Activated gamma-delta T cell treated with anti-CD3 and anti-CD28 coated beads, Interleukin-2, amount 50 U/mL, for 16 hours (primary cell): ENCODE measurements at places on chromosomes 1 and 21.

DNA sequence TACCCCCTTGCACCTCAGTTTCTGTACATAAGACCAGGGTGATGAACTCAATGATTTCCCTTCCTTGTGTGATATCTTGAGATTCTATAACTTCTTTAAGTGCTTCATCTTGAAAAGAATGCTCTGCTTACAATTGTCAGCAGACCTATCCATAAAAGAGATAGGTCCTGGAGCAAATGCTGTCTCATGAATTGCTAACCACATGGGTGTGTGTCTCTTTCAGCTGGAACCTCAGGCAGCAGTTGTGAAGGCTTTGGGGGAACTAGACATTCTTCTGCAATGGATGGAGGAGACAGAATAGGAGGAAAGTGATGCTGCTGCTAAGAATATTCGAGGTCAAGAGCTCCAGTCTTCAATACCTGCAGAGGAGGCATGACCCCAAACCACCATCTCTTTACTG, 2.8 kb downstream of the IL20 start:
- no peak for DNase-seq

DNA sequence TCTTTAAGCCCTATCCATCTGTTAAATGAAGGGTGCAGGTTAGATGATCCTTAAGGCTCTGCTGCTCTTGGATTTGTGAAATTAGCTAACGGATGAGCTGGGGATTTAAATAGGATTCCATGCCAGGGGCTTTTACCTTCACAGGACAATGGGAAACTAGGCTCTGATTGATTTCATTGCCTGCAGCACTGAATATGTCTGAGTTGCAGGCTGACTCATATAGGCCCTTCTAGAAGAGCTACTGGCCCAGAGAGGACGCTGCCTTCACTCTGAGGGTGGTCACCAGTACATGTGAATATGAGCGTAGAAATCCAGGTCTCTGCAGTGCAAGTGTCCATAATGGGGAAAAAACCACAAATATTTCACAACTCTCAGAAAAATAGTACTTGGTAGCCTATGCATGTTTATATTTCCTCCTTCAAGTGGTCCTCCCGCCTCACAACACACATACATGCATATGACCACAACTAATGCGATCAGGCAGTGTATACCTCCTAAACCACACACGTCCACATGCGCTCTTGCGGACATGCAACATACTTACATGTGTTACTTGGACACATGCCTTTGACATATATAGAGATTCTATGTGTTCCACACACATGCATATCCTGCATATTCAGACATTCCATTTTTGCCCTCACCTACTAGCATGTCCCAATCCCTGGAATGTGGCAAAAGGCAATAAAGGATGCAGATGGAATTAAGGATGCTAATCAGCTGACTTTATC, 233.8 kb upstream of the JUN start:
- DNase-seq = no peak

DNA sequence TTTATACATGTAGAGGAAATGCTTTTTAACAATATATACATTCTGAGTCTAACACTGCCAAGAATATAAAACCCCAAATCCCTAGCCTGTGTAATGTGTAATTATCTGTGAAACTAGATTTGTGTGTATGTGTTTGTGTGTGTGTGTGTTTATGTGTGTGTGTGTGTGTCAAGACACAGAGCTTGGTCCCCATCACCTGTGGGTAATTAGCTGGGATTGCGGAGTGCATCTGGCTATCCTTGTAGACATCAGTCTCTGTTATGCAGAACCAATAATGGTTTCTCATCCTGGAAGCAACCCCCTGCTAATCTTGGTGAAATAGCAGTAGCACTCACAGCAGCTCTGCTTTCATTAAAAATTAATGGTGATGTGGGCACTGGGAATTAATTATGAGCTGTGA, 26.3 kb upstream of the ST6GALNAC3 start:
- DNase-seq = no peak

DNA sequence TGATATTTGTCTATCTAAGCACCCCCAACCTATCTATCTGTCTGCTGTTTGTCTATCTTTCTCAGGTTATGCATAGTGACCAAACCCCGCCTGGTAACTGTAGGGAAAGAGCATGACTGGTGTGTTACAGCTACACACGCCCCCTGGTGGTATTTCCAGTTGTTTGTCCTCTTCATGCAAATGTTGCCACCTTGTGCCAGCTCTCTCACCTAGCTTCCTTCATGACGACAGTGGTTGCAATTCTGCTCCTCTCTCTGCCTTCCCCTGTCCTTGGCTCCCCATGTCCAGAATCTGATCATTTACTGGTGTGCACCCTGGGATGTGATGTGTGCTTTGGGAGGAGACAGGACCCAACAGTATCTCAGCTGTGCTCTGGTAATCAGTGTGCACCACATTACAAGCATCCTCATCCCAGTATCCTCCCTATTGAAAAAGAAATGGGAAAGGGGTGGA, 8.1 kb upstream of the INKA2 start:
- DNase-seq = peak; percentile 48

GRCh38 chr1:200334661-200335256, 75.1 kb downstream of the ZNF281 start:
- no peak for DNase-seq

GRCh38 chr1:245129319-245130240, 25.2 kb upstream of the KIF26B start:
- DNase-seq = no peak

DNA sequence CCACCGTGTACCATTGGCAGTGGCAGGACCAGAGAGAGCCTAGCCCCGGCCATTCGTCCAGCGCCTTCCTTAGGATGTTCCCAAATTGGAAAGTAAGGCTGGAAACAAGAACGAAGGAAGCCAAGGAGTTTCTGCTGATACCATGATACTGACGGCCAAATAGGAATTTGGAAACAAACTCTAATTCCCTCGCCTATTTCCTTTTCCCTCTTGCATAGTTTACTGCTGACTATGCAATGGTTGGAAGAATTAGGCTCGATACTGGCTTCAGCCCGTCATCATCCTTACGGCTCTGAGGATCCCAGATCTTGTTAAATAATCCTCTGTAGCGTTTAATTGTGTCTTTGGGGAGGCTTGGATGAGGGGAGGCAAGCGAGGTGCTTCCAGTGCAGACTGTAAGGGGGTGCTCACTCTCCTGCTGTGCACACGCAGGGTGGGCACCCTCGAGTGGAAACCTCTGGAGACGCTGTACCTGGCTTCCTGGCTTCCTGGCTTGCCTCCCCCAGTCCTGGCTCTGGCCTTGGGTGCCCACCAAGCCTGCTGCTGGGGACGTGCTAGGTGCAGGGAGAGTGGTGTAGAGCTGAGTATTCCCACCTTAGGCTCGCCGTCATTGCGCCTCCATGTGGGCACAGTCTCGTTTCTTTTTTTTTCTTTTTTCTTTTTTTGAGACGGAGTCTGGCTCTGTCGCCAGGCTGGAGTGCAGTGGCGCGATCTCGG, 27.4 kb upstream of the CAMTA1 start:
- DNase-seq = no peak

GRCh38 chr1:177255411-177255810, 84.7 kb downstream of the BRINP2 start:
- no peak for DNase-seq

DNA sequence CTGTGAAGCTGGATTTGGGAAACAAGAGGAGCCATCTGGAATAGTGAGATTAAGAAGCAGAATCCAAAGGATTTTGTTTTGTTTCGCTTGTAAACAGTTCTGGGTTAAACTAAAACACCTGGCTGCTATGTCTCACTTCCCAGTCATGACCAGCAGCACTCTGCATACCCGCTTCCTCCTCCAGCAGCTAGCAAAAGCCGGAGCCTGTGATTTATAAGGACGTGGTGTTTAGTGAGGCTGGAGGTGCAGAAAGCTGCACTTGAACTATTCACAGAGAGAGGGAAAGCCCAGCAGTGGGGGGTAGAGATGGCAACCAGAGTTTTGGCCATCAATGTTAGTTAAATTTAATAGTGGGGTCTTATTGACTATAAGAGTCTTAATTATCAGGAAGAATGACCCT, 240.2 kb downstream of the AJAP1 start:
- no peak for DNase-seq
